ENCODE measurements at places on chromosomes 16 and 17.

DNA sequence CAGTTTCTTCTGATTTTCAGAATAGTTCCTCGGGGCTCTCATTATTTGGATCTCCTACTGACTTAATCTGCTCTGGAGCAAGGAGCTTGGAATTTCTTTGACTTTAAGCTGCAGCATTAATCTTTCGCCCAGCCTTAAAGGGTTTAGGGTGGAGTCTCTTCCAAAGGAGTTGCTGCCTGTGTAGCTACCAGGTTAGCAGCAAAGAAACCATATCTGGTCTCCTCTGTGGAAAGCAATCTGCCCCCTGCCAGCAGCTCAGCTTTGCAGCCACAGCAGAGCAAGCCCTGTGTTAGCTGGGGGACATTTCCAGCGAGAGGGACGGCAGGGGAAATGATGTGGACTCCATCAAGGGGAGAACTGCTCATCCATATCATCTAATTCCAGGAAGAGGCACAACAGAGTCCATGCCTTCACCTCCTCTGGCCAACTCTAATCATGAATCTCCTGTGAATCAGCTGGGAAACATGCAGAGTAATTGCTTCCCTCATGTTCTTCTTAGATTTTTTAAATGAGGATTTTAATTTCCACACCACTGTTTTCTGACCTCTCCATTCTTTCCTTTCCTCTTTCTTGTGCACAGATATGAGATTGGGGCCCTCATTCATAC lies 827.6 kb upstream of the CA10 start:
- no peak for DNase-seq

DNA sequence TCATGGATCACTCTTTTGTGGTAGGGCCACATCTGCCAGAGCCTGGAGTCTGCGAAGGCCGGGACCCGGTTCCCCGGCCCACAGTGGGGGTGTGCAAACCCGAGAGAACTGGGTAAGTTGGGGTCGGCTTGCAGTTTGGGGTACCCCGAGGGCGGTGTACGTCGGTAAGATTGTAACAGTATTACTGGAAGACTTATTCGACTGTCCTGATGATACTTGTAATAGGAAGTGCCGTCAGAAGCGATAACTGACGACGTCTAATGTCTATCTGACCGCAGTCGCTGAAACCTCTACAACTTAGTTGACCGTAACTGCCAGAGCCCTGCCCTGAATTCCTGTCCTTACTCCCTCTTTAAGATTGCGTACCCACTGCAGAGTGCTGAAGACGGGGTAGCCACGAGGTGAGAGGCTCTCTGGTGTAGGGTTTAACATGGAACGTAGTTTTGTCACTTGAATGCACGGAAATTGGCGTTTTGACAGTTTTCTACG lies 24.0 kb downstream of the TRPV2 start:
- DNase-seq = no peak

GRCh38 chr16:85455534-85455933 lies 157.6 kb upstream of the GSE1 start:
- no peak for DNase-seq

DNA sequence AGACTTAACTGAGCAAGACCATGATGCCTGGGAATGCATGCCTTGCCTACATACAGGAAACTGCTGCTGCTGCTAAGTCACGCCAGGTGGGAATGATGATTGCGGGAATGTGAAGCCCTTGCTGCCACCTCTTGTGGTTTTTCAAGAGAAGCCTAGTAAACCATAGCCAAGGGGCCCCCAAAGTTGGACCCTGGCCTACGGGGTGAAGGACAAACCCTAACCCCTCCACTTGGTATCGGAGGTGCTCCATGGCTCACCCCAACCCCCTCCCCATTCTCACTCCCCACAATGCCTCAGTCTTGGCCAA lies 233.9 kb downstream of the ZNF423 start:
- no peak for DNase-seq

DNA sequence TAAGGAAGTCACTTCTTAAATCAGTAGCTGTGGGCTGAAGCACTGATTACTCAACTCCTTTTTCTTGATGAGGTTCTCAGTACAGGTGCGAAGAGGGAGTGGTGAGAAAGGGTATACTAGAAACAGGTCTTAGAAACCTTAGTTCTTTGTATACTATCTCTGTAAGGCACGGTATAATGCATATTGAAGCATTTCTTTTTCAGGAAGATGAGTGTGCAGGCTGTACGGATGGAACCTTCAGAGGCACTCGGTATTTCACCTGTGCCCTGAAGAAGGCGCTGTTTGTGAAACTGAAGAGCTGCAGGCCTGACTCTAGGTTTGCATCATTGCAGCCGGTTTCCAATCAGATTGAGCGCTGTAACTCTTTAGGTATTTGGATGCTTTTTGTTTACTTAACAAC lies 39.2 kb downstream of the CYLD start:
- DNase-seq = no peak

All from HTR-8/SVneo (cell line).